ENCODE measurements at places on chromosomes 3 and 15.
A peak's percentile ranks its signal among the peaks of the same experiment; 100 is the strongest.

DNA sequence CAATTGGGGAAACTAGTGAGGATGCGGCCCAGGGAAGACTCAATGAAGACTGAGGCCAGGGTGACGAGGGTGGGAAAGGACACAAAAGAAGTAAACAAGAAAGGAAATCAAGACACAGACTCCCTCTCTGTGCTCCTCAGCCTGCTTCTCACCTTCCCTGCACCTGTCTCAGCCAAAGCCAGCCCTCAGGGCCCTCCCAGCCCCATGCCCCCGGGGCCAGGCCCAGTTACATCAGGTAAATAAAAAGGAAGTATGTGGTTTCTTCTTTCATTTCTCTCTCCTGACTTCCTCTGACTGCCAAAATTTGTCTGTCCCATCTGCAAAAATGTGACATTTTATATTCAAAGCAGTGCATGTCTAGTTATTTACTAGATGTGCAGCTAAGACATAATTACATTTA is 328.0 kb downstream of the UACA start:
- no peak for DNase-seq

DNA sequence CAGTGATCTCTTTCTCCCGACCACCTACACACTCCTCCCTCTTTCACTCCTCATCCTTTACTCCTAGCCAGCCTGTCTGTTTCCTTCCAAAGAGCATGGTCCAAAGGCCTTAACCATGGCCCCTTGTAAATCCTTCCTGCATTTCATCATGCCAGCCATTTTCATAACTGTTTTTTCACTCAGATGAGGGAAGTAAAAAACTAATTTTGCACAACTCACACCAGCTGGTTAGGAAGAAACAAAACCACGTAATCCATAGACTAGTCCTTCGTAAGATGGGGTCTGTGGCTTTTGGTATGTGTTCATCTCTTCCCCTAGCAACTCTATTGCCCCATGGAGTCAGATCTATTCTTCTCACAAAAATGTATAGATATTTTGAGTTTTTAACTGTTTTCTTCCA is 187.8 kb downstream of the SHOX2 start:
- DNase-seq = no peak

DNA sequence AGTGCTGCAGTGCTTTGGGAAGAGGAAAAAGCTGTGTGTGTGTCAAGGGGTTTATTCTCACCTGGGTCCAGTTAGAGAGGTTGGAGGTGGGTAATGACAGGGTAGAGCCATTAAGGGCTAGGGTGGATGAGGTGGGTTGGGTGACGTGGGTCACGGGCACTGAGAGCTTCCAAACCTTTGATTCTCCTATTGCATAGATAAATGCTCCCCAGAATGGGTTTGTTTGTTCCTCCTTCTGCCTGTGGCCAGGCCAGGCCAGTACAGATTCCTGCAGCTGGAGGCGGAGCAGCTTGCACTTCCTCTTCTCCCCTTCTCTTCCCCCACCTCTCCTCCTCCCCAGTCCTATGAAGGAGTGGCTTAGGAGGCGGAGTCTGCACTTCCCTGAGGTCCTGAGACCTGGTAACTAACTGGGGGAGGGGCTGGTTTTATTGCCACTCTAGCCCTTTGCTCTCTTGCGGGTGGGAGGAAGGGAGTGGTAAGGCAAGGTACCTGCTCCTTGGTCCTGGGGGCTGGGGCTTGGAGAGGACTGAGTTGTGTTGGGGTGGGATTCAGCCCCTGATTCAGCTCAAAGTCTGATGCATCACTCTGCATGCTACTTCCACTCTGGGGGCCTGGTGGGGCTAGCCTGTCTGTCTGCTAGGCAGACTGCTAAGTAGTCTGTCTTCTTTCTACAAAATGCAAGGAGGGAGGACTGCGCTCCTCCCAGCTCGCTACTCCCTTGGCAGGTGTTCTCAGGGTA is 3.5 kb downstream of the SPINT1 start:
- DNase-seq = peak; percentile 85

- no peak for DNase-seq
Measured at GRCh38 chr3:112466020-112466419, 33.3 kb downstream of the BTLA start.

DNA sequence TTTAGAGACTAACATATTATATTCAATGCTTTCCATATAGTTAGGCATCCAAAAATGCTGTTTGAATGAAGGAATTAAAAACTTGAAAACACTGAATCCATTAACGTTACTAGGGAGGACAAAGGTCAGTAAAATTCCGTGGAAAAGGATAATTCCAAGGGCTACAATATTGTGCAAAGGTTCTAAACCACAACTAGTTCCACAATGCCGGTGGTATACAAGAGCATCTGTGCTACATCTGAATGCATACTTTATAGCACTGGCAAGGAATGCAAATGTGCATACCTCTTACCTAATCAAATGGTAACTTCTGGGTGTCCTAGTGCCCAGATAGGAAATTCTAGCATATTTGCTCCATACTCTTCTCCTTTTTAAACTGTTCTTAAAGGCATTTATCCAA is 2.2 kb downstream of the ICE2 start:
- DNase-seq = no peak

DNA sequence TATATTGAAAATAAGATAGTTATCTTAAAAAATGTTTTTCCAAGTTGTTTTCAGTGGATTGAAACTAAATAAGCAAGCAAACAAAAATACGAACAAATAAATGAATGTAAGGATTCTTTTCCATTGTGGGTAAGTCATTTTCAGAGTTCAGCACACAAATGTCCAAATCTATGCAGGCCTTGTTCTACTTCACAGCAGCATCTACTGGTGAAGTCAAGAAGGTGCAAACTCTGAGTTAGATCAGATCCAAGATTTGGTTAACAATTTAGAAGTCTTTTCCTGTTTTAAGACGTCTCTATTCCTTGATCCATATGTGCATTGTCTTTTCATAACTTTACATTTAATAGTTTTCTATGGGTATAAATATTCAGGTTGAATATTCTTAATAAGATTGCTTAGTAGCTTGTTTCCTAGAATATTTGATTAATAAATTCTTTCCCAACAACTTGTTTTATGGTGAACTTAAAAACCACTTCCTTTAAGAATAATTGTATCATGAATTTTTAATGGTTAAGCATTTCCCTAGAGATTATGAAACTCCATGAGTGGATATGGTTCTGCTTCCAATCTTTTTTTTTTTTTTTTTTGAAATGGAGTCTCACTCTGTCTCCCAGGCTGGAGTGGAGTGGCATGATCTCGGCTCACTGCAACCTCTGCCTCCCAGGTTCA is 10.5 kb downstream of the PTX3 start:
- DNase-seq = no peak

DNA sequence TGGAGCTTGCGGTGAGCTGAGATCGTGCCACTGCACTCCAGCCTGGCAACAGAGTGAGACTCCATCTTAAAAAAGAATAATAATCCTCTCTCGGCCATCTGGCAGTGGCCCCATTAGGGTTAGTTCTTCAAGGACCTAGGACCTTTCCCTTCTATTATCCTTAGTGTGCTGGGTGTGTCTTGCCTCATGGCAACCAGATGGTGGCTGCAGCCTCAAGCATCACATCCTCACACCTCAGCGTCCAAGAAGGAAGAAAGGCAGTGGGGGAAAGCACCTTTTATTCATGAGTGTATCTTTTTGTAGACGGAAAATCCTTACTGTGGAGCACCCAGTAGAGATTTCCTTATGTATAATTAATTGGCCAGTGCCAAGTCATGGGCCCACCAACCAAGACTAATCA is 42.7 kb upstream of the TFRC start:
- DNase-seq = no peak

Data from ureter (tissue), 1 donor.